ENCODE measurements at places on chromosomes 6 and 20.

DNA sequence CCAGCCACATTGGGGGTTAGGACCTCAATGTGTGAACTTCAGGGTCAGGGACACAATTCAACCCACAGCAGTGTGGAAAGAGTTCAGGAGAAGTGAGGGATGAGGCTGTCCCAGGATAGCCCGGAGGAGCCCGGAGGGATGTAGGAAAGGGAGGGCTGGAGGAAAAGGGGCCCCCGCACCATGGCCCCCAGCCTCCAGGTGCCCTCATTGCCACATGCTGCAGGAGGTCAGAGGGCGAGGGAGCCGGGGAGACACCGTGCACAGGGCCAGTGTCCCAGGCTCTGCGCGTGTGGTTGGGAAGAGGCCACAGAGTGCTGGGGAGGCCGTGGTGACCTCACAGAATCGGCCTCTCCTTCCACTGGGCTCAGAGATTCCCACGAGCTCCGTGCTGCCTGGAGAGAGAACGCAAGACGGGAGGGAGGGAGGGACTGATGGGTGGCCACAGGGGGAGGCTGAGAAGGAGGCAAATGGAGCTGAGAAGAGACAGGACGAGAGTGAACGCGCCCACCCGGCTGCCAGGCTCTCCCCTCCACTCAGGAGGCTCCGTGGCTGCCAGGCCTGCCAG lies 215.1 kb downstream of the DLL1 start:
- DNase-seq: no peak

DNA sequence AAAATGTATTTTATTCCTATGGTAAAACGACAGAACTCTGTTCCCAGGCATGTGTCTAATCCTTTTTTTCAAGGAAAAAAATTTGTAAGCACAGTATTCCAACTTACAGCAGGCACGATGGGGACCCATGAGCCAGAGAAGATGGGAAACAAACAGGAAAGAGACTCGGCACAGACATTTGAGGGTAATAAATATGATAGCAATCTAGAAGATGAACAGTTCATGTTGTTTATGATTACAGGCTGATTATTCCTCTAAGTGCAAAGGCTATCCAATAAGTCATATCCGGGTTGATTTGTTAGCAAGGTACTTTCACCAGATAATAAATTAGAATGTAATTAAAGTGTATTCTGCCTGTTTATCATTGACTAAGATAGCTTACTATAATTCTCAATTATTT lies 43.2 kb downstream of the PDSS2 start:
- no peak for DNase-seq

GRCh38 chr20:8132484-8133309 lies 631 bp downstream of the PLCB1 start:
- no peak for DNase-seq

DNA sequence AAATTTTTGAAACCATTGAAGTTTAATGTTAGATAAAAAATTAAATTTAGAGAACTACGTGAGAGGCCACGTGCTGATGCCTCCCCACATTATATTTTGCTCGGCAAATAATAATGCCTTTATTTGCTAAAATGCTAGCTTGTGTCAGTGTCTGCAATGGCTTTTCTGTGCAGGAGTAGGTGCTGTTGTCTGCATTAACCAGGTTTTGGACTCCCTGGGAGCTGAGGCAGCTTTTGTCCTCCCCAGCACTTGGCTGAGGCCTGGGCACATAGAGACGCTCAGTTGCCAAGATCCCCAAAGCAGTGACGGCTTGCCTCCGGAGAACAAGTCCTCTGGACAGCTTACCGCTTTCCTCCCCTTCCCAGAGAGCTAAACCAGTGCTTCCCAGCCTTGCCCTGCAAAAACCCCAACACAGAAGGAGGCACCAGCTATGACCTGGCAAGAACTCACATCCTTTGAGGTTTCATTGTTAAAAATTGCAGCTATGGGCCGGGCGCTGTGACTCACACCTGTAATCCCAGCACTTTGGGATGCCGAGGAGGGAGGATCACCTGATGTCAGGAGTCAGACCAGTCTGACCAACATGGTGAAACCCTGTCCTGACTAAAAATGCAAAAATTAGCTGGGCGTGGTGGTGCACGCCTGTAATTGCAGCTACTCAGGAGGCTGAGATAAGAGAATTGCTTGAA lies 59.9 kb downstream of the KAT14 start:
- DNase-seq: no peak

- no peak for DNase-seq
Observed at GRCh38 chr20:8089668-8090067, 42.4 kb upstream of the PLCB1 start.

DNA sequence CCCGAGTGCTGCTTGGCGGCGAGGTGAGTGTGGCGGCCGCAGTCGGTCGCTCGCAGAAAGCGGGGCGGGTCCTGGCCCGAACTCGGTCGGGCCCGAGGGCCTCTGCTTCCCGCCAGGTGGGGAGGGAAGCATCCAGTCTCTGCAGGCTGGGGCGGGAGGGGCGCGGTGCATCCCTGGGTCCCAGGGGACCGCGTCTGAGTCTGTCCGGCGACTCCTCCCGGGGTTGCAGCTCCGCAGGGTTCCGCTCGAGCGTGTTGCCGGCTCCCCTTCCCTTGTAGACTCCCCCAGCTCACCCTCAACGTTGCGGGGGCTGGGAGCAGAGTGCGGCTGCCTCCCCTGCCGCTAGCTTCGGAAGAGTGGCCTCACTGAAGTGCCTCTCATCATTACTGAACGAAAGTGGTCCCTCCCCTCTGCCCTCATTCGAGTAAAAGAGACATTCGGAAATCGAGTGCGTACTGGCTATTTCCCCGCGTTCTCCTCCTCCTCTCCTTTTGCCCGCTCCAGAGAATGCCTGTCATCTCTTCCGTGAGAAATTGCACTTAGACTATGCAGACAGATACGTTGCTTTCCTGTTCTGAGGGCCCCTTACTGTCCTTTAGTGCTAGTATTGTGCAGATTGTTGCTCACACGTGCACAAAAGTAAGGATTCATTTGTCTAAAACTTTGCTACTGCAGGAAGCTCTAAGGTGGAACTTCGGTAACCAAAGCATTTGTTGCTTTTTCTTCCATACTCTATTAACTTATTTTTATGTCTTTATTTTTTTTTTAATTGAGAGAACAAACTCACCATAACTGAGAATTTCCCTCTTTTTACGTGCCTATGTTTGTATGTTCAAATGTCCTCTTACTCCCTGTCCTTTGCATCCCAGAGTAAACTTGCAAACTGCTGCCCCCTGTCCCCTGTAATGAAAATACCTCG lies 751 bp downstream of the MAP3K4 start:
- DNase-seq: no peak

Measured in stimulated activated CD8-positive, alpha-beta memory T cell treated with anti-CD3 and anti-CD28 coated beads, Interleukin-2, amount 100 ng/mL, for 48 hours (primary cell).